Brain pericyte (primary cell): ENCODE measurements at places on chromosomes 2 and 18.

GRCh38 chr2:221629468-221629867 is 57.4 kb upstream of the EPHA4 start:
- no peak for DNase-seq

DNA sequence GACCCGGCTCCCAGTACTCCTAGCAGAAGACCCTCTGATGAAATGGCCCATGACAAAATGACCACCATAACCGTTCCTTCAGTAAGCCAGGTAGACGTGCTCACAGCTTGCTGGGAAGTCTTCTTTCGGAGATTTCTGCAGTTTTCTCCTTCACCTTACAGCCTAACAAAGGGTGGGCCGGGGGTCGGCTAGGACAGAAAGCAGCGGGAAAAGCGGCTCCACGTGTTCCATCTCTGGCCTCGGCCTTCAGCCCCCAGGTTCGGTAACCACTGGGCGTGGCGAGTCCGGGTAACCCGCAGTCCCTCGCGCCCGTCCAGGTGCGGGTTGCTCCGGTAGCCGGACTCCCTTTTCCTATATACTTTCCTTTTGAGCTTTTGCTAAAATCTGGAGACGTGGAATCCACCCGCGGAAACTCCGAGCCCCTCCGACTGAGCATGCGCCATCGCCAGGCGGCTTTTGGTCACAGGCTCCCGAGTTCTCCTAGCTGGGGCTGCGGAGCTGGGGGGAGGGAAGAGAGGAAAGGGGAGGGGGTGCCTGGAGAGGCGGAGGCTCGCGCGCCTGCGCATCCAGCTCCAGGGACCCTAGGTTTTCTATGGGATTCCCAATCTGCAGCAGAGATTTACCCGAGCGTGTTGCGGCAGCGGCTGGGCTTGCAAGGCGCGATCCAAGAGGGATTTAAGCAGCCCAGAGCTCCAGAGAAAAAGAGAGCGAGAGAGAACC is at the start of gene VSNL1:
Gene VSNL1 (plus strand): TSS at position 604 of the 720 bp plus-strand sequence. CDS start 51,379 bp downstream, outside the sequence.
- DNase-seq, result peak; percentile 67

- DNase-seq, result no peak
Observed at GRCh38 chr2:173766537-173767289, 198.5 kb downstream of the SP3 start.

- no peak for DNase-seq
Observed at GRCh38 chr2:38467768-38468455, 90.8 kb upstream of the ATL2 start.

DNA sequence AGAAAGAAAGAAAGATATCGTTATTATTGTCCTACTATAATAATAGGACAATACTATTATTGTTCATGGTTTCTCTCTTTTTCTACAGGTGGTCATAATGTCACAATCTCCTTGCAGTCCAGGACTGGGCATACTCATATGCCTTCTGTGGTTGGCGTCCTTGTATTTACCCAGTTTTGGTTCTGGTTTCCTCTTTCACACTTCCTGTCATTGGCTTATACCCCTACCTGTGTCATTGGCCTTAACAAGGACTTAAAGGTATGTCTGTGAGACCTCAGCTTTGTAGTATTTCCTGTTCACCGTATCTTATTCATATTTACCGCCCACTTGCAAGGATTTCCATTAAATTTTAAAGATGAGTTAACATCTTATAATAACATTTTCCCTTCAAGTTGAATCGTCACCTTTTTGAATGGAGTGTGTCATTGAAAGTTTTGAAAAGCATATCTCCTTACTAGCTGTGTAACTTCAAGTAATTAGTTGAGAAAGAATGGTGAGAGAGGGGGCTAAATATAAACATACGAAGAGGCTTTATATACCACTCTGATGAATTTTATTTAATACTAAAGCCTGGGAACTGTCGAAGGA is 36.5 kb upstream of the HTR2B start:
- no peak for DNase-seq

GRCh38 chr2:39479696-39480095 is 42.6 kb upstream of the MAP4K3 start:
- DNase-seq, result no peak

DNA sequence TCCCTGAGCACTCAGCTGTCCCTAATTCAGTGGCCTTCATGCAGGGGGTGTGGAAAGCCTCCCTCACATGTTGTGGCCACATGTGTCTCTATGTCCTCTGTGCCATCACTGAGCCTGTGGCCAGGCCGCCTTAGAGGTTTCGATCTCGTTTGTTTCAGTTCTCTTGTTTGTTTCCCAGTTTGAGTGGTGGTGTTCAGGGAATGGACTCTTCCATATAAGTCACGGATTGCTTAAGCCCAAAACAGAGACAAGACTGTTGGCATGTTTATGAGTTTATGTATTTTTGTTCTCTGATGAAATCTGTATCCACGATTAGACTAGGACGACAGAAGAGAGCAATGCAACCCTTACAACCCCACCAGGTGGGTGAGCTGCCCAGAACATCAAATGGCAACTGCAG is 134.5 kb downstream of the CCBE1 start:
- no peak for DNase-seq
